Stromal cell of bone marrow (primary cell): ENCODE measurements at places on chromosomes 5 and 9.
A peak's percentile ranks its signal among the peaks of the same experiment; 100 is the strongest.

GRCh38 chr5:158354958-158355357 is 496.0 kb upstream of the CLINT1 start:
- DNase-seq: no peak

- DNase-seq: no peak
Observed at GRCh38 chr5:9765419-9766140, 135.4 kb upstream of the TAS2R1 start.

DNA sequence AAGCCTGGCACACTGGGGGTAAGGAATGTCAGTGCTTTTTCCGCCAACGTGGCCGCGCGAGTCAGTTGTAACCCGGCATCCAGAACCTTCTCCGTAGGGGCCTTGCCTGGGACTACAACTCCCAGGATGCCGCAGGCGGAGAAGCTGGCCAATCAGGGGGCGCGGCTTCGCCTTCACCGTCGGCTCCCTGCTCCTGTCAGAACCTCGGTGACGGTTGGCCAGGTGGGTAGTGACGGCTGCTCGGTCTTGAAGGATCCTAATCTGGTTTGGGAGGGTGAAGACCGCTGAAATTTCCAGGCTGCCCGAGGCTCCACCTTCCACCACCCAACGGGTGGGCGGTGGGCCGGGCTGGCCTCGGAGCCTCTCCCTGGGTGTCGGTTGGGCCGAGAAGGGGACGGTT is at the start of gene C5orf58:
TSS of gene C5orf58 (plus strand) at position 200 of the 400 bp plus-strand sequence. CDS start 1,992 bp downstream, outside the sequence.
- no peak for DNase-seq

DNA sequence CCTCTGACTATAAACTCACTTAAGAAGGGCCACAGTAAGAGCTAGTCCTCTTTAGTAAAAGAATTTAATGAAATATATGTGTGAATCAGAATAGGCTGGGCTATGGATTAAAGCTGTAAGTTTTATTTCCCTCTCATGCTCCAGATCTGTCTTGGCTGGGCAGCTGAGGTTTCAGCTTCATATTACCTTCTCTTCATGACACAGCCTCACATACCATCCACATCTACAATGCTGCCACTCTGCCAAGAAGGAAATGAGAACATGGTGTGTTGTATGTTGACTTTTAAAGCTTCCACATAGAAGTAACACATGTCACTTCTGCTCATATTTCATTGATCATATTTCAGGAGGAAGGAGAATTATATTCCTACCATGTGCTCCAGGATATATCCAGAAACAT is 776.0 kb upstream of the ACO1 start:
- DNase-seq: peak; percentile 34

- peak; percentile 31 for DNase-seq
Observed at GRCh38 chr5:62354028-62354874, 48.2 kb downstream of the KIF2A start.

DNA sequence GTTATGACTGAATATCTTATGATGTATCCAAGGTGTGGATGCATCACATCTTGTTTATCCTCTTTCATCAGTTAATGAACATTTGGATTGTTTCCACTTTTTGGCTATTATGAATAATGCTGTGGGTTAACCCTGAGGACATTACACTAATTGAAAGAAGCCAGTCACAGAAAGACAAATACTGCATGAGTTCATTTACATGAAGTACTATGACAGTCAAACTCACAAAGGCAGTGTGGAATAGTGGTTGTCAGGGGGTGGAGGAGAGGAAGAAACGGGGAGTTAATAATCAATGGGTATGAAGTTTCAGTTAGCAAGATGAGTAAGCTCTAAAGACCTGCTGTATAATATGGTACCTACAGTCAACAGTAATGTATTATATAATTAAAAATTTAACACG is 409.4 kb upstream of the CTNND2 start:
- DNase-seq: no peak

DNA sequence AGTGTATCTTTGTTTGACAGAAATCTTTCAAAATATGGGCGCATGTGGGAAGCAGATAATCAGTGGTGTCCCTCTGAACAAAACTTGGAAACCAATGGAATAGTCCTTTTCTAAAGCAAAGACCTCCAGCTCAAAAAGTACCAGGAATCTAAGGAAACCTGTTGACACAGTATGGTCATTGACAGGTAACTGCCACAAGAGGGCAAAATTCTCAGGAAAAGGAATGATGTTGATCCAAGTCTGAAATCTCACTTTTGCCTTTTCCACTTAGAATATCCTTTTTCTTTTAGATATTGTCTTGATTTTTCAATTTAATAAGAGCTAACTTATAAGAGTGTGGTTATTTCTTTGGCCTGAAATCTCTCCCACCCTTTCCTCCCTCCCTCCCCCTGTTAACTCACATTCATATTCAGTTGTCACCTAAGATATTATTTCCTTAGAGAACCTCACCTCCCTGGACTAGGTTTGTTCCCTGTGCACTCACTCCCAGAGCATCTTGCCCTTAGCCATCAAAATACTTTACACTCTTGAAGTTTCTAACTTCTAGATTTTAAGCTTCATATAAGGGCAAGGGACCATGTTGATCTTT is 59.0 kb upstream of the BARX1 start:
- no peak for DNase-seq

GRCh38 chr9:126952205-126952977 is 37.8 kb downstream of the RALGPS1 start:
- DNase-seq: no peak

GRCh38 chr9:27460226-27461023 is 63.7 kb upstream of the IFNK start:
- no peak for DNase-seq

- no peak for DNase-seq
Observed at GRCh38 chr5:175354964-175355363, 89.0 kb downstream of the DRD1 start.

- no peak for DNase-seq
Observed at GRCh38 chr5:139426203-139426885, 13.0 kb downstream of the DNAJC18 start.

- no peak for DNase-seq
Observed at GRCh38 chr9:12629067-12629466, 64.1 kb upstream of the TYRP1 start.

GRCh38 chr9:15501179-15501578 is 9.6 kb downstream of the PSIP1 start:
- DNase-seq: no peak

- no peak for DNase-seq
Observed at GRCh38 chr5:10019236-10019635, 230.5 kb downstream of the ATPSCKMT start.

DNA sequence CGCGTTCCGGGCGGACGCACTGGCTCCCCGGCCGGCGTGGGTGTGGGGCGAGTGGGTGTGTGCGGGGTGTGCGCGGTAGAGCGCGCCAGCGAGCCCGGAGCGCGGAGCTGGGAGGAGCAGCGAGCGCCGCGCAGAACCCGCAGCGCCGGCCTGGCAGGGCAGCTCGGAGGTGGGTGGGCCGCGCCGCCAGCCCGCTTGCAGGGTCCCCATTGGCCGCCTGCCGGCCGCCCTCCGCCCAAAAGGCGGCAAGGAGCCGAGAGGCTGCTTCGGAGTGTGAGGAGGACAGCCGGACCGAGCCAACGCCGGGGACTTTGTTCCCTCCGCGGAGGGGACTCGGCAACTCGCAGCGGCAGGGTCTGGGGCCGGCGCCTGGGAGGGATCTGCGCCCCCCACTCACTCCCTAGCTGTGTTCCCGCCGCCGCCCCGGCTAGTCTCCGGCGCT is at the start of gene DAPK1:
TSS of gene DAPK1 (plus strand) at position 264 of the 442 bp plus-strand sequence. CDS start 1,211 bp downstream, outside the sequence.
- no peak for DNase-seq

DNA sequence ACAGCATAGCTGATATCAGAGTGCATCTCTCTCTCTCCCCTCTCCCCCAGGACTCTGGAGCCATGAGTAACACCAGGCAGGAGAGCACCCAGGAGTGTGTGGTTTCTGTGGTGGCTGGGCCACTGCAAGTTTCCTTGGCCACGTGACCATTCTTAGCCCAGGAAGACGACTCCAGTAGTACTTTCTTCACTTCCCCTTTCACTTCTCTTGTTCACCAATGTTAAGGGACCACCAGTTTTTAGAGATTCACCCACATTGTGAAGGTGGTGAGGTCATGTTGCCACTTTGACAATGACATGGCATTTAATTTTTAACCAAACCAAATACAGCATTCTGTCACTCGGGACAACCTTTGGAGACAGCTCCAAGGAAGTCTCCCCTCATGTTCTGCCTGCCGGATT is 17.9 kb upstream of the DAPK1 start:
- DNase-seq: peak; percentile 63

- DNase-seq: no peak
Observed at GRCh38 chr9:87889882-87890252, 7.2 kb downstream of the SPATA31E1 start.

DNA sequence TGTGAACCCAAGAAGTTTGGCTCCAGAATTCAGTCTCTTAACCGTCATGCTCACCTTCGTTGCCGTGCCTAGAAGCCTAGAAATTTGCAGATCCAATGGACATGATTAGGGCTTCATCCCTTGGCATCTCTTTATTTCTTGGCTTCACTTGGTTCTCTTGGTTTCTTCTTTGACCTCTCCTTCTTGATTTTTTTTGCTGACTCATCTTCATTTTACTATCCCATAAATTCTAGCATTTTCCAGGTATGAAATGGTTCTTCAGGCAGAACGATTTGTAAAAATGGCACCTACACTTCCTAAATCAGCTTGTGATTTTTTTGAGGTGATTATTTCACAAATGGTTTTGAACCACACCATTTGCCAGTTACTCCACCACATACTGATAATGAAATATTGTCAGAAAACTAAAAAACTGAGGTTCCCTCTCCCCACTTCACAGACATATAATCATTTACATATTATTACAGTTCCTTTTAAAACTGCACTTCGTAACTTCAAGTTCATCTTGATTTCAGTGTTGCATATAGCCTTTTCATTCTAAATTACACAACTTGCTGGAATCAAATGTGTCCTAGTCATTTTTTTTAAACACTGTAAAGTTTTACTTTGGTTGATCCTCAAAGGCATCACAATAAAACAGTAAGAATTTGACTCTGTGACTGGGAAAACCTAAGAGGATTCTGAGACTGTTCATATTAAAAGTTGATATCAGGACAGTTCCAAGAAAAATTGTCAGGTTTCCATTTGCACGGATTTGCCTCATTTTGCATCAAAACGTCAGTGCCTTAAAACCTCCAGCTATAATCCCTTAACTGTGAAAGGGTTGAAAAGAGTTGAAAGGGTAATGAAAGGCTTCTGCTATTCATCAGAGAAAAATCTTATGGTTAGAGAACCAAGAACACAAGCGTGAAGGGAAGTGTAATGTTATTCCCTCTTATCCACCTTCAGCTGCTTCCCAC is 8.9 kb upstream of the NREP start:
- no peak for DNase-seq

GRCh38 chr9:123326662-123327093 is 29.3 kb upstream of the CRB2 start:
- no peak for DNase-seq

- no peak for DNase-seq
Observed at GRCh38 chr5:133524666-133525065, 87.7 kb downstream of the FSTL4 start.

GRCh38 chr5:167208911-167209310 is 1082.5 kb upstream of the WWC1 start:
- no peak for DNase-seq

GRCh38 chr9:89542401-89543021 is 44.6 kb upstream of the SEMA4D start:
- no peak for DNase-seq

DNA sequence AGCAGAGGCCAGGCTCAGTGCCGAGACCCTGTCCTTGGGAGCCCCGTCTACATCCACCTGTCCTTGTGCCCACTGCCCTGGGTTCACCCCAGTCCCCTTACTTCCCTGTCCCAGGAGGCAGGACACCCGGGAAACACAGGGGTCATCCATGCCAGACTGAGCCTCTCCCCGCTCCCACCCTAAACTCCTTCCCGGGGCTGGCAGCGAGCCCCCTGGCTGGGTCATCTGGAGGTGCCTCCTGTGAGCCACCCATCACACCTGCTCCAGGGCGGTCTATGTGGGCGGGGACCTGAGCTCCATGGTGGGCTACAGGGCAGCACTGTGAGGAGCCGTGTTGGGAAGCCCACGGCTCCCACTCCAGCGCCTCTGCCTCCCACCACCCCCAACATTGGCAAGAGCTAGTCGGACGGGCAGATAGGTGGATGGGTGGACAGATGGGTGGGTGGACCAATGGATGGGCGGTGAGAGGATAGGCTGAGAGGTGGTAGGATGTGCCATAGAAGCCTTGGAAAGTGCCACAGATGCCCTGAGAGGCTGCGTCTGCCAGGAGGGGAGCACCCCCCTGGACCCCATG is 42.5 kb upstream of the RXRA start:
- DNase-seq: no peak

GRCh38 chr9:90801241-90801972 is at the start of gene SYK:
TSS of gene SYK (plus strand) at chr9:90801819. CDS start at chr9:90843899, 42,080 bp downstream.
- no peak for DNase-seq

DNA sequence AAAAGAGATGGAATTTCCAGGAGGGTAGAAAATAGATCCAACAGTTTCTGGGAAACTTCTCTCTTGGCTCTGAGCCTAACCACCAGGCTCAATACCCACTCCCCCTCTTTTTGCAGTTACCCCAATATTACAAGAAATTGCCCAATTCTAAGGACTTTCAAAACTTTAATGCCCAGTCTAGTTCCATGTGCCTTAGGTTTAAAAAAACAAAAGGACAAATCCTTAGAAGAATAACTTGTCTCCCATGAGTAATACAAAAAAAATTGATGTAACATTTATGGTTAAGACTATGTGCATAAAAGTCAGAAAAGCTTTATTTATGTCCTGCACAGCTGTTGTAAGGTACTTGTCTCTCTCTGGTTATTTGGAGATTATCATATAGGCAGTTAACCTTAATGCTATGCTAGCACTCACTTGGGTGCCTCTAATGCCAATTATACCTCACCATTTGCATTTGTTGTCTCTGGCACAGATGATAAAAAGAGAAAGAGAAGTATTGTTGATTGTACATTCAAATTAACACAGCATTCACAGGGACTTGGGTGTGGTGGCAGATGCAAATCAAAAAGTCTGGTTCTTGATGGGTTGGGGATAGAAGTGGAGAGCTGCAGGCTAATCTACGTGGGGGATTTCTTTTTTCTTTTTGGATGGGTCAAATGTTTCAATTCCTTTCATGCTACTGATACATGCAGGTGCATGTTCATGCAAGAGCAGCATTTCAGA is 159.4 kb downstream of the PIK3R1 start:
- no peak for DNase-seq

GRCh38 chr5:105816961-105817360 is 1853.8 kb downstream of the EFNA5 start:
- DNase-seq: no peak

- no peak for DNase-seq
Observed at GRCh38 chr5:55036477-55036876, 12.4 kb downstream of the GZMK start.

- no peak for DNase-seq
Observed at GRCh38 chr5:177972613-177973012, 23.4 kb downstream of the PROP1 start.

DNA sequence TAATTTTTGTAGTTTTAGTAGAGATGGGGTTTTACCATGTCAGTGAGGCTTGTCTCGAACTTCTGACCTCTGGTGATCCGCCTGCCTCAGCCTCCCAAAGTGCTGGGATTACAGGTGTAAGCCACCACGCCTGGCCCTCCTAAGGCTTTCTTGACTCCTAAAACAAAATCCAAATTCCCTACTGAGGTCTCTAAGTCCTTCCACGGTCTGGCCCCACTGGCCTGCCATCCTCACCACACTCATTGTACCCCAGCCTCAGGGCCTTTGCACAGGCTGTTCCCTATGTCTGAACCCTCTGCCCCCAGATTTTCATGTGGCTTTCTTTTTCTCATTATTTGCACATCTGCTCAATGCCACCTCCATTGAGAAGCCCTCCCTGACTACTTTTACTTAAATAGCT is 34.7 kb upstream of the MVB12B start:
- no peak for DNase-seq
